ENCODE measurements at places on chromosomes 5 and 9.

DNA sequence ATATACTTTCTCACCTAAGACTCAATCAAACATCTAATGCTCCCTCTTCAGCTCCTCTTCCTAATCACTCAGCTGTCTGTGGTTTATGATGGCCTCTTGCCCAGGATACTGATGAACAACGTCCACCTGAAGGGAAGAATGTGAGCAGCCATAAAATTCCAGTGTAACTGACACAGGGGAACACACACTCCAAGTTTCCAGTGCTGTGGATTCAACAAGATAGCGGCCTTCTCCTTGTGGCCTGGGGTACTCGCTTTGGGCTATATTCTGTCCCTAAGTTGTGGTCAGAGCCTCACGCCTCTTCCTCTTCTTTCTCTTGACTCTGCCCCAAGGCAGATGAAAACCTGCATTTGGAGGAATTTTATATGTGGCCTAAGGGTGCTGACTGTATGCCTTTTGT, 11.7 kb downstream of the B4GALT1 start:
- DNase-seq, result no peak

GRCh38 chr5:171188016-171188415, 121.0 kb upstream of the TLX3 start:
- no peak for DNase-seq

- DNase-seq, result no peak
These were observed 134.2 kb upstream of the RASGRF2 start for GRCh38 chr5:80825786-80826460.

DNA sequence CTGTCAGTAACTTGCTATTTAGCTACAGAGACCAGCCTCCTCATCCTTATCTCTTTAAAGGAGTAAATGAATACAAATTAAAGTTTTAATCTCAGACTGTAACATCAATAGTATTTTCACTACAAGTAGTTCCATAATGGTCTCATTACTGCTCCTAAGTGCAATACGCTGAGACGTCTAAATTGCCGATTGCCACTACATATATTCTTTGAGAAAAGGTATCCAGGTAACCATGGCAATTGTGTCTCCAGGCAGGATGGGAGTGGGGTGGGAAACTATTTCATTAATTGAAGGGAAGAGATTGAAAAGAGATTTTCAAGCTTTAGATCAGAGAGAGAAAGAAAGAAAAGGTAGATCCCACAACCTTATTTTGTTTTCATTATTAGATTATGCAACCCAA, 65.5 kb upstream of the PPP2R2B start:
- DNase-seq, result no peak

GRCh38 chr5:170338933-170339779, 41.6 kb upstream of the LCP2 start:
- peak; percentile 83 for DNase-seq

DNA sequence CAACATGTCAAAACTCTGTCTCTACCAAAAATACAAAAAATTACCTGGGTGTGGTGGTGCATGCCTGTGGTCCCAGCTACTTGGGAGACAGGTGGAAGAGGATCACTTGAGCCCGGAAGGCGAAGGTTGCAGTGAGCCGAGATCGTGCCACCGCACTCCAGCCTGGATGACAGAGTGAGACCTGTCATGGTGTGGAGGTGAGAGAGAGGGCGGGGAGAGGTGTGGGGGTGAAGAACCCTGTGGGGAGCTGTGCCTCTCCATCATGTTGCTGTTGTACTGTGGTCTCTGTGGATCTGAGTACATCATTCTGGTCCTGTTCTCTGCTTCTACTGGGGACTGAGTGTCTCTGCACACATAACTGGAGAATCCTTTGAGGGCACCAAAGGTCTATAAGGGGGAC, 11.3 kb upstream of the SLC34A1 start:
- DNase-seq, result no peak

DNA sequence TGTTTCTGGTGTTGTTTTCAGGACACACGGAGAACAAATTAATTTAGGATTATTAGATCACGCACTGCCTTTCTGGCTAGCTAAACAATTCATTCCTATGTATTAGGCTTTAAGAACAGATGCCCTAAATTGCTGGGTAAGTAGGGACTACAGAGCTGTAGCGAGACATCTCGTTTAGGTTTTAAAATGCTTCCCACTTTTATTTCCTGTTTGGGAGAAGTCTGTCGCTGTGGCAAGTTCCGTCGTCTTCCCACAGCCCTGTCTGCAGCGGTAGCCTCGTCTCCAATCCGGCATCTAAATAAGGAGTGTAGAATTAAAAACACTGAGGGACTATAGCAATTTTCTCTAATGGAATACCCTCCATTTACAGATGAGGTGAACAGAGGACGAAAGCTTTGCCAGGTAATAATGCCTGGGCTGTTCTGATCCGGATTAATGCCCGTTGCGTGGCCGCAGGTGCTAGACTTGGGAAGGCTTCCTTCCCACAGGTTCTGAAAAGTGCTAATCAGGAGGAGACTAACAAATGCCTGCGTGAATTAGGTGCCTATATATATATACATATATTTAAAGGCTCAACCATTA, 1.3 kb upstream of the TRIM36 start:
- no peak for DNase-seq

- DNase-seq, result no peak
These were observed 11.3 kb downstream of the MSX2 start for GRCh38 chr5:174735498-174736330.

DNA sequence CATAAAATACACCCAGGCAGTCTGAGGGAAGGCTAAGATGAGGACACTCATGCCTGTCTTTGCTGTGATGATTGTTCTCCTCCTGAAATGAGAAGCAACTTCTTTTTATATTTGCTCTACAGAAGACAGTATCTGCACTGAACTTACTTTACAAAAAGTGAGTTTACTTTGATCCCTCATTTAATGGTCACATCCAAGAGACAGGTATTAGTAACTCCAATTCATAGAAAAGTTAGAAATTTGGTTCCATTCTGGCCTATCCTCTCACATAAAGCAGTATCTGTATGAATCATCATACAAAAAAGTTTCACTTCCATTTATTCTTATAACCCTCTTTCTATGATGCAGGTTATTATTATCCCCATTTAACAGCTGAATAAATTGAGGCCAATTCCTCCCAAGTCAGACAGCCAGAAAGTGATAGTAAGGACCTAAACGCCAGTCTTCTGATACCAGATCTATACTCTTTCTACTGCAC, 15.2 kb downstream of the TSTD2 start:
- DNase-seq, result no peak

- DNase-seq, result no peak
These were observed 71.9 kb upstream of the LARP1 start for GRCh38 chr5:154683101-154683880.

GRCh38 chr9:75482566-75482965, 394.3 kb downstream of the OSTF1 start:
- DNase-seq, result no peak

- no peak for DNase-seq
These were observed 35.0 kb downstream of the MTX3 start for GRCh38 chr5:79955941-79956670.

GRCh38 chr5:66540078-66540477, 56.1 kb upstream of the MAST4 start:
- no peak for DNase-seq

DNA sequence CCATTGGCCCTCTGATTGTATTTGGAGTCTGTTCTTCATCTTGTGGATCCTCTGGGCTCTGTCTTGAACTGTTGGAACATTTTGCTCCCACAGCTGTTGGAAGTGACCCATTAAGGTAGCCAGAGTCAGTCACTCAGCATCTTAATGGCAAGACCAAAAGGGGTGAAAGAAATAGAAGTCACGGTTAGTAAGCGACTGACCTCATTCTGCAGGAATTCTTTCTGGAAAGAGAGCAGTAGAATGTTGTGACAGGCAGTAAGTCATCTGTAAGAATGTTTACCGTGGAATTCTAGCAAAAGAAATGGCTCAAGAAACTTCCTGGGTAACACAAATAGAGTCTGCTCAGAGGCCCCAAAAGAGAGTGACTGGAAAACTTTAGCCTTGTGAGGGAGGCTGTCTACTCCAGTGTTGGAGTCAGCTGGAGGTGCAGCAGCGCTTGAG, 28.6 kb upstream of the TNC start:
- no peak for DNase-seq

- DNase-seq, result no peak
These were observed 107.3 kb downstream of the ADAMTS2 start for GRCh38 chr5:179237770-179238627.

DNA sequence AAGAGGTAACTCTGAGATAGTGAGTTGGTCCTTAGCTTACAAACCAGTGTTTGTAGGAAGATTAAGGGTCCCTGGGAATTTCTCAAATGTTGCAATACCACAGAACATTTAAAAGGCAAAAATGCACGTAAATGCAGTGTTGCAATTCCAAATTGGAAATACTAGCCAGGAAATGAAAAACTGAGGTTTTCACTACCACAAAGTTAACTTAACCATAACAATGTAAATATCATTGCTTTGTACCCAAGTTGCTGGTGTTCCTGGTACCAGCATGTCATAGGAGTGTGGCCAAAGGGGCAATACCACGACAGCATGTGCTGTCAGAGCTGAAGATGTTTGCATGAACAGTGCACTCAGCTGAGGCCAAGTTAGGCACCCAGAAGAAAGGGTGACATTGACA, 382.9 kb downstream of the GLIS3 start:
- no peak for DNase-seq

GRCh38 chr5:136337788-136338187, 27.6 kb downstream of the TRPC7 start:
- DNase-seq, result no peak

DNA sequence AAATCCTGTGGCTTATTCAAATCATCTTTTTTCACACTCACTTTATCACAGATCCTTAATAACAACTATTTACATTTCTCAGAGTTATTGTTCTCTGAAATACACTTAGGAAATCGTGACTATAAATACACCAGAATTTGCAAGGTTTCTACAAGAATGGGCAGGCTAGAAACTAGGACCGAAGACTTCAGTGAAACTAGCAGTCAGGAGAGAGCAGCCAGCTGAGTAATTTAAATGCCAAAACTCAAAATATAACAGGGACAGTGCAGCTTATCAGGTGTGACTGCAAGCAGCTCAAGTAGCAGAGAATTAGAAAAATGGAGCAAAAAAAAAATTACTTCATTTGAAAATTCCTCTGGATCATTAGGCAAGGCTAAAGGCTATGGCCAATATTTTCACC, 719.3 kb upstream of the ZNF608 start:
- no peak for DNase-seq

DNA sequence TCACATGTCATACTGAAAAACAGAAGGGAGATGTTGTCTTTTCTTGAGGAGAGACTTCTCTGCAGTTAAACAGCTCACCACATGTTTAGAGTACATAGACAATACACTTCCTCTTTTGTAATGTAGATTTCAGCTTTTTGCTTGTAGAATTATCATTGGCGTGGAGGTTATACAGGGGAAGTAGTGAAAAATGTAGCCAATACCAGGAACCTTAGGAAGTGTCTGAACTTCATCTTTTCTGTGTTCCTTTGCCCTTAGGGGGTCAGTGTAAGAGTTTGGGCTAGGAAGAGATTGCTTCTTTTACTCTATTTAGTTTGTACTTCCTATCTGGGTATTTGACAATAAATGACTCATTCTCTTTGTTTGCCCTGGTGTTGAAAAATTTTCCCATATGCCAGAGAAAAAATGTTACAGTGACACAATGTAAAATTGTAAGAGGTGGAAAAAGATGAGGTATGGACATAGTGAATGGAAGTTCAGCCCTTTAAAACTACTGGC, 21.0 kb upstream of the CDKN2B start:
- peak; percentile 75 for DNase-seq

DNA sequence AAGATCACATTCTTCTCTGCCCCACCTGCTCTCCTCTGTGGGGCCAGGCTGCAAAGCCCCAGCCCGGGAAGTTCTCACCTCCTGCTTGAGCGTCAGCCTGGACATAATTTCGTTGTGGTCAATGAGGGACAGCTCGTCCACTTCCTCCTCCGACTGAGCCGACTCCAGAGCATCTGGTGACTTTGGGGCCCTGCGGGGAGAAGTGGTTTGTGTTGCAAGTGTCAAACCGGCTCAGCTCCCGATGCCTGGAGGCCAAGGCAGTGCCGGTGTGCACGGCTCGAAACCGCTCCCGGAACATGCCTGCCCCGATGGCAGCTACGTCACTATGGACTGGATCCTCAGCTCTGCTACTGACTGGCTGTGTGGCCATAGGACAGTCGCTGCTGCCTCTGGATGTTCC, 52.8 kb downstream of the PRRT1B start:
- DNase-seq, result peak; percentile 94

DNA sequence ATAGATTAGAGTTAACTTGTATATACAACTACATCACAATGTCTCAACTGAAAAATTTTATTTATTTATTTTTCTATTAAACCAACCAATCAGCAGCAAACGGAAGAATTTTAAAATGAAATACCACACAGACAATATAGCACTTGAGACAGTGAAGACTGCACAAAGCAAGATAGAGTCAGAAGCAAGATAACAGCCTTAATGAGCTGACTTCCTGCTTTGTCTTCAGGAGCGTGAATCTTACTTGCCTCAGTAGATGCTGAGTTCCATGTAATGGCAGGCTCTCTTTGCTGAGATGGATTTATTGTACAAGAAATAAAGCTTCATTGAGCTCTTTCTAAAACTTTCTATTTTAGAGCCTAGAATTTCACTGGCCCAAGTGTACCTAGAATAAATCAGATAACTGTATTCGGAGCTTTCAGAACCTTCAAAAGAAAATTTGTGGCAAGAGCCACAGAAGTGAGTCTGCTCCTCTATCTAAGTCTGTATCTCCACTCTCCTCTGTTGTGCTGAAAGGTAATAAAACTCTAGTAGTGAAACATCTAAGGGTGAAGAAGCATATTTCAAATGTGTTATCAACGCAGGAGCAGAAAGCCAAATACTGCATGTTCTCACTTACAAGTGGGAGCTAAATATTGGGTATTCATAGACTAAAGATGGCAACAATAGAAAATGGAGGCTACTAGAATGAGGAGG, 83.3 kb upstream of the ANKRD55 start:
- DNase-seq, result no peak

GRCh38 chr5:96402500-96402899, 30.5 kb downstream of the PCSK1 start:
- no peak for DNase-seq

DNA sequence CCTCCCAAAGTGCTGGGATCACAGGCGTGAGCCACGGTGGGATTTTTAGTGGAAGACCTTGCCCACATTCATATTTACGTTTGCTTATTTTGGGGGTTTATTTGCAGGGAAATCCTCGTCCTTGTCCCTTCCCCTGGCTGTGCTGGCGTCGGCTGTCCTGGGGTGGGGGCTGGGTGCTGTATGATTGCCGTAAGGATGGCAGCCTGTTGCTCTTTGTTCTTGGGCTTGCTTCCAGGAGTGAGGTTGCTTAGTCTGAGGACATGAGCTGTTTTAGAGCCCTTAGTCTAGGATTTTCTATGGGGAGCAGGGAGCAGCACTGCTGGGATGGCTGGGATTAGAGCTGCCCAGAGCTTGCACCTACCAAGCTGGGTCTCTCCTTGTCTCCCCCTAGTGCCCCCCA, 85.8 kb upstream of the ASS1 start:
- DNase-seq, result no peak

DNA sequence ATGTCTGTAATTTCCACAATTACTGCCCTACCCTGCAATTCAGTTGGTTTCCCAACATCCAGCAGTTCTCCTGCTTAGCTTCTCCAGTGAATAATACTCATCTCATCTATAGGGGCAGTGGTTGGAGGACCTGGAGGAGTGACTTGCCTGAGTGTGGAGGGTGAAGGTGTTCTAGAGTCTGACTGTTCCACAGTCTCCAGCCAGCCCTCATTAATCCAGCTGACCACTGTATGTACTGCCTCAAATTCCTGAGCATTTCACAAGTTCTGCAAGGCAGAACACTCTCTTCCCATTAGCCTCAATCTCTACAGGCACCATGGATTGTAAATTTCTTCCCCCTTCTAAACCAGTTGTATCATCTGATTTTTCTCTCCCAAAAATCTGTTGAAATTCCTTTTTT, 147.4 kb upstream of the NFIL3 start:
- no peak for DNase-seq
